Stimulated activated CD8-positive, alpha-beta memory T cell treated with anti-CD3 and anti-CD28 coated beads, Interleukin-15, amount 100 ng/mL, for 24 hours (primary cell): ENCODE measurements at places on chromosomes 2 and 18.

DNA sequence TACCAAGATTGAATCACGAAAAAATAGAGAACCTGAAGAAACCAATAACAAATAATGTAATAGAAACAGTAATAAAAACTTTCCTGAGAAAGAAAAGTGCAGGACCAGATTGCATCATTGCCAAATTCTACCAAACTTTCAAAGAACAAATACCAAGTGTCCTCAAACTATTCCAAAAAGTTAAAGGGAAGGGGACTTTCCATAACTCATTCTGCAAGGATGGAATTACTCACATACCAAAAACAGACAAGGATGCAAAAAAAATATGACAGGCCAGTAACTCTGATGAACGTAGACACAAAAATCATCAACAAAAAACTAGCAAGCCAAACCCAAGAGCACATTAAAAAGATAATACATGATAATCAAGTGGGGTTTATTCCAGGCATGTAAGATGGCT lies 172.3 kb upstream of the SLC35G4 start:
- DNase-seq = no peak

- no peak for DNase-seq
Measured at GRCh38 chr2:214904176-214904575, 94.7 kb upstream of the BARD1 start.

- DNase-seq = no peak
Measured at GRCh38 chr2:207967121-207967520, 58.2 kb downstream of the PLEKHM3 start.

GRCh38 chr2:62586981-62587380 lies 81.0 kb upstream of the TMEM17 start:
- no peak for DNase-seq

- DNase-seq = no peak
Measured at GRCh38 chr18:24734058-24734457, 273.6 kb downstream of the HRH4 start.

- DNase-seq = no peak
Measured at GRCh38 chr2:189412330-189412953, 28.8 kb upstream of the WDR75 start.

DNA sequence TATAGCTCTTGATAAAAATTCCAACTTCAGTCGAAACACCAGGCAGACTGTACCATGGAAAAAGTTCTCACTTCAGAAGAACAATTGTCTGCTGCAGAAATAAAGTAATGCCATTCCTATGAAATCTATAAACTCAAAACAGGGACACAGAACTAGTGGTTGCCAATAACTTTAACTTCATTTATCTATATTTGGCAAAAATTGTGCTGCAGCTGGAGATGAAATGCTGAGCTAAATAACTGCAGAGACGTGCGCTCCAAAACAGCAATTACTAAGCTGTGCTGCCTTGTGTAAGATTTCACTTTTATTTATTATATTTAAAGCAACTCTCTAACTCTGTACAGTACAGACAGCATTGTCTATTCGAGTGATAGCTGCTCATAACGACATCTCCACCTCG lies 540.1 kb upstream of the ID2 start:
- DNase-seq = no peak

DNA sequence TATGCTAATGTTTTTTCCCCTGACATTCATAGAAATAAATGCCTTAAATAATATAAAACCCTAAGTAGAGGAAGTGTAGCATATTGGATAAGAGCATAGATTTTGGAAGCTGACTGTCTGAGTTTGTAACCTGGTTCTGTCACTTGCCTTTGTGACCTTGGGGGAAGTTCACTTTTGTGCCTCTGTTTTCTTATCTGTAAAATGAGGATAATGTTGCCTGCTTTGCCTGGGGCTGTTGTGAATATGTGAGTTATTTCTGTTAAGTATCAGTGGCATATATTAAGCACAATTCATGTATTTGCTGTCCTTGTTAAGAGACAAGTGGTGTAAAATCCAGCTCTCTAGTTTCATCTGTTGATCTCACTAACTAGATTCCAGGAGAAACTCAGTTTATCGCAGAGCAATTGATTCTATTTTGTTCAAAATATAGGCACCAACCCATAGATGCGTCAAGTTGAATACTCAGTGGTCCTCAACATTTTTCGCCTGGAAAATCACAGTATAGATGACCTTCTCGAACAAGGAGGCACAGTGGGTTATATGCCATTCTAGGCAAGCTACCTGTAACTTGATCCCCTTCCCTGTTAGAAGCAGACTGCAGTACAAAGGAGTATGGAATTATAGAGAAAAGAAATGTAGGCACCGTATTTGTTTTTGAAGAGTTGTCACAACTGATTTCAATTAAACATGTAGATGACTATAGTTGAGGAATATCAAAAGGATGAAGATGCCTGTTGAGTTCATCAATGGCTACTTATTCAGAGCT lies 67.0 kb downstream of the SOCS6 start:
- DNase-seq = no peak

DNA sequence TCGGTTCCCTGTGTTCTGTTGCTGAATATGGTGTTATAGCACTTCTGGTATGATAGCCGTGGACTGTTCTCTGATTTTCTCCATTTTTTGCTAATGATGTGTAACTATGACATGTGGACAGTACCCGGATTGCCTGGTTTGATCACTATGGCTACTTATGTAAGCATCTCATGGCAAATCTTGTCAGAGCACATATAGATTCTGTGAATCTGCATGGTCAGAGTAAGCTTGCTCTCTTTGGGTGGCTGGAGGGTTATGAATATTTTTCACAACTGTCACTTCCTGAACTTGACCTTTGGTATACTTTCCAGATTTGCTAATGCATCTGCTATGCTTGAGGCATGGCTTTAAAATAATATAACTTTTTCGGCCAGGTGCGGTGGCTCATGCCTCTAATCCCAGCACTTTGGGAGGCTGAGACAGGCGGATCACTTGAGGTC lies 36.8 kb upstream of the ATP8B1 start:
- DNase-seq = no peak

DNA sequence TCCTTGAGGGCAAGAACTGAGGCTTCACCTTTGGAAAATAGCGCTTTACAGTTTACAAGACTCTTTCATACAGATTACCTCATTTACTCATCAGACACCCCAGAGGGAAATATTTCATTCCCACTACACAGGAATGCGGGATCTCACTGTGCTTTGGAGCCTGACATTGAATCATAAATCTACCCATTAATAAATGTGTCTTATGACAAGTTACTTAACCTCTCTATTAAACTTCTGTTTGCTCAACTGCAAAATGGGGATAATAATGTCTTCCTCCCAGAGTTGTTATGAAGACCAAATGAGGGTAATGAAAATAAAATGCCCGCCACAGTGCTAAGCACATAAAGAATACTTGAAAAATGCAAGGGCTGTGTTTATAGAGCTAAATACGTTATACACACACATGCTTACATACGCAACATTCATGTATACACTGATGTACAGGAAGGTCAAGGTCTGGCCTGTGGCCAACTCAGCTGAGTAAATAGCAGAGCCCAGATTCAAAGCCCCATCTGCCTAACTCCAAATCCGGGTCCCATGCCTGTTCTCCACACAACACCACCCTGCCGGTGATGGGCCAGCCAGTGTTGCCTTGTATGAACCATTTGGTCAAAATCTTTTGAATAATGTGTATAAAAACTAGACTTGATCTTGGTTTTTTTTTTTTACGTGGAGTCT lies 77.8 kb upstream of the STPG4 start:
- DNase-seq = no peak

- DNase-seq = no peak
Measured at GRCh38 chr18:76390452-76391035, 104.5 kb downstream of the ZNF516 start.

DNA sequence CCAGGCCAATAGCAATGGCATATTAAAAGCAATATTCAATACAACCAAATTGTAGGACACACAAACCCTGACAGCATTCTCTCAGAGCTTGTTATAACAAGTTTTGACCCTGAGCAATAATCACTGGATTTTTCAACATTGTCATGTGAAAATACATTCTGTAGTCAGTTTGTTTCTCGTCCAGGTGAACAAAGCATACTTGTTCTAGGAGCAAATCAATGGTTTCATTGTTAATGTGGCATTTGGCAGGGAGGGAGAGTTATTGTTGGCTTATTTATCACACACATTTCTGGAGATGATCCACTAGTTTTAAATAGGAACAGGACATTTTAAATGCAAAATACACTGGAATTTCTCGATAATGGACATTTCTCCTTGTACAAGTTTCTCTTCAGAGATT lies 69.9 kb upstream of the L3MBTL4 start:
- DNase-seq = no peak

- no peak for DNase-seq
Measured at GRCh38 chr2:124604940-124605339, 579.9 kb downstream of the CNTNAP5 start.
